ENCODE measurements at places on chromosomes 4 and X.

DNA sequence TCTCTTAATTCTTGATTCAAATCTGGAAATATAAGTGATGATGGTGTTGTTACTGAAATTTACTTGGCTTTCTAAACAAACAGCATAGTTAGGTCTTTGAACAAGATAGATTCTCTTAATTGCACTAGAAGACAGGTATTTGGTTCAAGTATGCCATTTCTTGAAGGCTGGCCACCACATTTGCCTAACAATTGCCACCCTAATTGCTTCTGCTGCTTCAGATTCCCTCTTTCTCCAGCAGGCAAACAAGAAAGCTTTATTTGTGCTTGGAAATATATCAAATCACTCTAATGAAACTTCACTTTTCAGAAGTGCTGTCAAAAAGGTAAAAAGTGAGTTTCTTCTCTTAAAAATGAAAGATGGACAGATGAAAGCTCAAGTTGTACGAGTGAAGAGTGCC lies 418.6 kb downstream of the INPP4B start:
- DNase-seq: no peak

GRCh38 chrX:10423716-10424115 lies 196.7 kb downstream of the MID1 start:
- DNase-seq: no peak

DNA sequence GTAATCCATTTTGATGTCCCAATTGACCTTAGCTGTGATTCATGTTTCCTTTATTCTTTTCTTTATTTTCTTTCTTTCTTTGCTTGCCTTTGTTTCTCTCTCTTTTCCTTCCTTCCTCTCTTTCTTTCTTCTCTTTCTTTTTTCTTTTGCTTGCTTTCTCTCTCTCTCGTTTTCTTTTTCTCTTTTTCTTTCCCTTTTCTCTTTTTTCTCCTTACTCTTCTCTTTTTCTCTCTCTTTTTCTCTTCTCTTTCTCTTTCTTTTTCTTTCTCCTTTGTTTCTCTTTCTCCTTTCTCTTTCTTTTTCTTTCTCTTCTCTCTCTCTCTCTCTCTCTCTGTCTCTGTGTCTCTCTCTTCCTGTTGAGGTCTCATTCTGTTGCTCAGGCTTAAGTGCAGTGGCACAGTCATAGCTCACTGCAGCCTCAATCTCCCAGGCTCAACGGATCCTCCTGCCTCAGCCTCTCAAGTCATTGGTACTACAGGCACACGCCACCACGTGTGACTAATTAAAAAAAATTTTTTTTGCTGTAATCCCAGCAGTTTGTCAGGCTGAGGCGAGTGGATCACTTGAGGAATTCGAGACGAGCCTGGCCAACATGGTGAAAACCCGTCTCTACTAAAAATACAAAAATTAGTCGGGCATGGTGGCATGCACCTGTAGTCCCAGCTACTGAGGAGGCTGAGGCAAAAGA lies 8.0 kb upstream of the DHRSX start:
- DNase-seq: no peak

GRCh38 chr4:101306225-101306624 lies 41.1 kb downstream of the PPP3CA start:
- DNase-seq: no peak

DNA sequence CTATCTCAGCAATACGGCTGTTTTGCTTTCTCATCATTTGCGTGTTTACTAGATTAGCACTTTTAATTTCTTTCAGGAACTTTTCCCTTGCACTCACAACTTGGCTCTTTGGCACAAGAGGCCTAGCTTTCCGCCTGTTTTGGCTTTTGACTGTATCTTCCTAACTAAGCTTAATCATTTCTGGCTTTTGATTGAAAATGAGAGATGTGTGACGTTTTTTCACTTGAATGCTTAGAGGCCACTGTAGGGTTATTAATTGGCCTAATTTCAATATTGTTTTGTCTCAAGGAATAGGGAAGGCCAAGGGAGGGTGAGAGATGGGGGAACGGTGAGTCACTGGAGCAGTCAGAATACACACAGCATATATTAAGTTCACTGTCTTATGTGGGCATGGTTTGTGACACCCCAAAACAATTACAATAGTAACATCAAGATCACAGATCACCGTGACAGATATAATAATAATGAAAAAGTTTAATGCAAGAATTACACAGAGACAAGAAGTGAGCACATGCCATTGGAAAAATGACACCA lies 27.3 kb downstream of the MND1 start:
- DNase-seq: no peak

GRCh38 chr4:8468746-8469535 lies 28.4 kb downstream of the TRMT44 start:
- DNase-seq: peak; percentile 38

DNA sequence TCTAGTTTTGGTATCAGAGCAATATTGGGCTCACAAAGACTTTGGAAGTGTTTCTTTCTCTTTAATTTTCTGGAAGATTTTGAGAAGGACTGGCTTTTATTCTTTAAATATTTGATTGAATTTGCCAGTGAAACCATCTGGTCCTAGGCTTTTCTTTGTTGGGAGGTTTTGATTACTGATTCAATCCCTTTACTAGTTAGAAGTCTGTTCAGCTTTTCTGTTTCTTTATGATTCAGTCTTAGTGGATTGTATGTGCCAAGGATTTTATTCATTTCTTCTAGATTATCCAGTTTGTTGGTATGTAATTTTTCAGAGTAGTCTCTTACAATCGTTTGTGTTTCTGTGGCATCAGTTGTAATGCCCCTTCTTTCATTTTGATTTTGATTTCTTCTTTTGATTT lies 28.6 kb downstream of the GLRB start:
- no peak for DNase-seq

GRCh38 chrX:46260499-46260898 lies 284.7 kb downstream of the ZNF674 start:
- no peak for DNase-seq

DNA sequence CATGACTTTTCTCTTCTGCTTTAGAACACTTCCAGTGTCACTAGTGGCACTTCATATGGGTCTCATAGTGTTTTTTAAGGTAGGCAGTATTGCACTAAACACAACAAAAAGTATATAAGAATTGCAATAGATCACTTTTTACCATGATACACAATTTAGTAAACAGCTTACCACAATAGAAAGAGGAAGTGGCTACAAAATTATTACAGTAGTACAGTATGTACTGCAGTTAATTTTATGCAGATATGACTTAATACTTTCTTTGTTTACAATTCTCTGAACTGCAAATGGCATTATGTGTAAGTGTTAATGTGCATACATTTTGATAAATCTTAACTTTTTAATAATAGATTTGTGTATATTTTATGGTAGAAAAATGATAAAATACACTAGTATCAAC lies 157.3 kb downstream of the RRAGB start:
- no peak for DNase-seq

DNA sequence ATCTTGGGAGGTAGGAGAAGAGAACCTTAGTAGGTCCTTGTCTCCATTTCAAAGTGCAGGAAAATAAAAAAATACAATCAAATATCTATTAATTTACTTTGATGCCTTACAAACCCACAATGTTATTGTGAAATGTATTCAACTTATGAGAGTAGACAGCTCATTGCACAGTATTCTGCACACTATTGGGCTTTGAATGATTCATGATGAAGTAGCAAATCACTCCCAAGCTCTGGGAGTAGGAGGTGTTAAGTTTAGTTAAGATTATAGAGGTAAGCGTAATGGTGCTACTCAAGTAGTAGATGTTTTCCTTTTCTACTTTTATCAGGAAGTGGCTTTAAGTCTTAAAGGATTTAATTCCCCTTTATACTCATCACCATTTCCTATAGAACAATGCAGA lies 32.8 kb upstream of the TMPRSS11A start:
- no peak for DNase-seq

- no peak for DNase-seq
Observed at GRCh38 chr4:21901831-21902230, 46.7 kb downstream of the KCNIP4 start.

- DNase-seq: no peak
Observed at GRCh38 chr4:78002260-78002659, 54.9 kb upstream of the FRAS1 start.

DNA sequence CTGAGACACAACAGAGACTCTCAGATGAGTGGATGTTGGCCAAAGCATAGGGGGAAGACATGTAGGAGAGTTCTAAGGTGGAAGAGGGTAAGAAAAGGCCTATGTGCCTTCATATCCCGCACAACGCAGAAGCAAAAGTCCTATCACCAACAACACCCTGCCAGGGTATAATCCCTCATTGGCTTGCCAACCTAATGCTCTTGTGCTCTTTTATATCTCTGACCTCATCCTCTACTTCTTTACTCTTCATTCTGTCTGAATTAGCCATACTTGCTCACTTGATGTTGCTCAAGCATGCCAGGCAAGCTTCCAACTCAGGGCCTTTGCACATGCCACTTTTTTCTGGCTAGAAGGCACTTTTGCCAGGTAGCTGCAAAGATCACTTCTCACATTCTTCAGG lies 28.1 kb upstream of the ZNF330 start:
- DNase-seq: no peak

DNA sequence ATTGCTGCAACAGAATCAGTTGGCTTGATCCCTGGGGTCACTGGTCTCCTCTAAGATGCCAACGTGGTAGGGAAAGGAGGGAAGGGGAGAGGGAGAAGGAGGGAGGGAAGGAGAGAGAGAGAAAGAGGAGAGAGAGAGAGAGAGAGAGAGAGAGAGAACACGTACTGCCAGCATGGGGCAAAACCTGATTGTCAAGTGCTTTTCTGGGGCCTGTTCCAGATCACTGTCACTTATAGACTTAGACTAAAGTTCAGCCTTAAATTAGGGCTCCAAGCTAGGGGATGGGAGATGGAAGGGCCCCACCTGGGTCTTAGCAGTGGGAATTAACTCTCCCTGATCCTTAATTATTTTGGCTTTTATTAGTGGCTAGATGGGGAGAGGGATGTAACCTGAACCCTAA lies 12.9 kb downstream of the SHROOM4 start:
- no peak for DNase-seq

DNA sequence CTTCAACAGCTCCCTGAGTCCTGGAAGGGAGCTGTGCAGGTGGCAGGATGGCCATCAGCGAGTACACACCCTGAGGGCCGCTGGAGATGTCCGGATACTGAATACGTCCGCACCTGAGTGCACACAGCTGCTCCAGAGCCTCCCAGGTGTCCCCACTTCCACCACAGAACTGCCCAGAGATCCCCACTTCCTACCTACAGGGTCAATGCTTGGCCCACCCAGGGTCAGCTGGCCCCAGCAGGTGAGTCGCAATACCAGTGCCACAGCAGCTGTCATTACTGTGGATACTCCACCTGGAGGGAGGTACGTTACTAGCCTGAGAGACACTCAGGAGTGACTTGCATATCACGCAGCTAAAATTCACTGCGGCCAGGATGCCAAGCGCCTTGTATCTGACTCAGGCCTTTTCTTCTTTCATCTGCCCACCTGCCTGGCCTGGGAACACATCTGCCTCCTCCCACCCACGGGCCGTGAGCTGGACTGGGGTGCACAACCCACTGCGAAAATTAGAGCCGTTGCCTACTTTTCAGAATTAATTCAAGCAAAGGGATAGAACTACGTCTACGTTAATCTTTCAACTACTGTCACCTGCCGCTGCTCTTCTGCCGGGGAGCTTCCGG lies 9.4 kb downstream of the C4orf50 start:
- DNase-seq: no peak

DNA sequence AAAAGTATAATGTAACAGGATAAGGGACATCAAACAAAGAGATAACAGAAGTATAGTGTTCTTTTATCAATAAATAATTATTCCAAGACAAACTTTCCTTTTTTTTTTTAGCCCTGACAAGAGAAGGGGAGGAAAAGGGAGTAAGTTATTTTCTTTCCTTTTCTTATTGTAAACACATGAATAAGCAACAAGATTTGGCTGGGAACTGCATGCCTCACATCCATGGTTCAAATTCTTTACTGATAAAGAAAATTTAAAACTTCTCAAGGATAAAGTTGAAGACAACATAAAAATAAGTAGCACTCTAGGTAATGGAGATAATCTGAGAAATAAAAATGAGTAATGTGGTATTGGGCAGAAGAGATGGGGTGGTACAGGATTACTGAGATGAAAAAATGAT lies 71.6 kb downstream of the NEK1 start:
- no peak for DNase-seq

DNA sequence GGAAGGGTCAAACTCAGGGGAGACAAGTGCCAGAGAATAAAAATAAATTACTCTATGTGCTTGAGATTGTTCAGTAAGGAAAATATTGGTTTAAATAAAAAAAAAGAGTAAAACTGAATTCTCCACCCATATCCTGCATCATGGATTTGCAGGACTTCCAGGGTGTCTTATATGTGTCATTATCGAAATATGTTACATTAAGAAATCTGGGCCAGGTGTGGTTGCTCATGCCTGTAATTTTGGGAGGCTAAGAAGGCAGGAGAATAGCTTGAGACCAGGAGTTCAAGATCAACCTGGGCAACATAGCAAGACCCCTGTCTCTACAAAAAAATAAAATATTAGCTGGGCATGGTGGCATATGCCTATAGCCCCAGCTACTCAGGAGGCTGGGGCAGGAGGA lies 104.9 kb downstream of the PPP3CA start:
- no peak for DNase-seq

Measured in amniotic stem cell (primary cell).